Posterior cingulate gyrus (tissue), 11 donors: ENCODE measurements at places on chromosomes 16 and 17.
A peak's percentile ranks its signal among the peaks of the same experiment; 100 is the strongest.

DNA sequence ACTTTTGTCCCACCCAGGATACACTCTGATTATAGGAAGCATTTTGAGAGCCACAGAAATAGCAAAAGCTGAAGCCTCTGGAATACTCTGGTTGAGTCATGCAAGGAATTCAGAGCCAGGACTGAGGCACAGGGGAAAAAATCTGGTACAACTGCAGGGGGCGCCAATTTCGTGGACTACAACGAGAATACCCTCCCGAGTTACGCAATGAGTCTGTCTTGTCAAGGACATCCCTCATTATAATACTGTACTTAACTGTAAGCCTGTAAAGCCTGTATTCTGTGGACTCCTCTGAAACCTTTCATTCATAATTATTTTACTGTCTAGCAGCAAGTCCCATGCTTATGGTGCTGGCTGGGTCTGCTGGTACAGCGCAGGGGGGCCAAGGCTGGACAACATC is 7.8 kb downstream of the HOXB1 start:
- DNase-seq: no peak

DNA sequence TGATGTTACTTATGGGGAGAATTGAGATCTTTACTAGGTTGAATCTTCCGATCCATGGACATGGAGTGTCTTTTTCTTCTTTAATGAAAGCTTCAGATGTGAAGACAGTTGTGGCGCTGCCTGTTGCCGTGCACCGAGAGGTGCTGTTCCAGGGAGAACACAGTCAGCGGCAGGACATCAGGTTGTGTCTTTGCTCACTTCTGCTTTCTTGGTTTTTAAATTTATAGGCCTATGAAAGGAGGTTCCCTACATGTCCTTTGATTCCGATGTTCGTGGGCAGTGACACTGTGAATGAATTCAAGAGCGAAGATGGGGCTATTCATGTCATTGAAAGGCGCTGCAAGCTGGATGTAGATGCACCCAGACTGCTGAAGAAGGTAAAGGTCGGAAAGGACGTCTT is 49.8 kb downstream of the SEC14L1 start:
- DNase-seq: peak; percentile 39

DNA sequence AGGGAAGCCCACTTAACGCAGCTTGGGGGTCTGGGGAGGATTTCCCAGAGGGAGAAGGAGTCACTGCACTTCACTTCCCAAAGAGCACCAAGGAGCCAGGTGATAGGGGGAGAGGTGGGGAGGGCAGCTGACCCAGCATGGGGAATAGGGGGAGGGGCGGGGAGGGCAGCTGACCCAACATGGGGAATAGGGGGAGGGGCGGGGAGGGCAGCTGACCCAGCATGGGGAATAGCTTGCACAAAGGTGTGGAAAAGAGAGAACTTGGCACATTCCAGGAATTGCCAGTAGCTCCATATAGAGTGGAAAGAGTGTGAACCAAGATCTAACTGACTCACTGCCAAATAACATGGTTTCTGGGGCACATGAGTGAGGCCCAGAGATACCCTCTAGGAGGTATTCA is 110.3 kb downstream of the CCT6B start:
- DNase-seq: no peak

GRCh38 chr16:48317614-48318315 is 67.4 kb downstream of the SIAH1 start:
- no peak for DNase-seq

DNA sequence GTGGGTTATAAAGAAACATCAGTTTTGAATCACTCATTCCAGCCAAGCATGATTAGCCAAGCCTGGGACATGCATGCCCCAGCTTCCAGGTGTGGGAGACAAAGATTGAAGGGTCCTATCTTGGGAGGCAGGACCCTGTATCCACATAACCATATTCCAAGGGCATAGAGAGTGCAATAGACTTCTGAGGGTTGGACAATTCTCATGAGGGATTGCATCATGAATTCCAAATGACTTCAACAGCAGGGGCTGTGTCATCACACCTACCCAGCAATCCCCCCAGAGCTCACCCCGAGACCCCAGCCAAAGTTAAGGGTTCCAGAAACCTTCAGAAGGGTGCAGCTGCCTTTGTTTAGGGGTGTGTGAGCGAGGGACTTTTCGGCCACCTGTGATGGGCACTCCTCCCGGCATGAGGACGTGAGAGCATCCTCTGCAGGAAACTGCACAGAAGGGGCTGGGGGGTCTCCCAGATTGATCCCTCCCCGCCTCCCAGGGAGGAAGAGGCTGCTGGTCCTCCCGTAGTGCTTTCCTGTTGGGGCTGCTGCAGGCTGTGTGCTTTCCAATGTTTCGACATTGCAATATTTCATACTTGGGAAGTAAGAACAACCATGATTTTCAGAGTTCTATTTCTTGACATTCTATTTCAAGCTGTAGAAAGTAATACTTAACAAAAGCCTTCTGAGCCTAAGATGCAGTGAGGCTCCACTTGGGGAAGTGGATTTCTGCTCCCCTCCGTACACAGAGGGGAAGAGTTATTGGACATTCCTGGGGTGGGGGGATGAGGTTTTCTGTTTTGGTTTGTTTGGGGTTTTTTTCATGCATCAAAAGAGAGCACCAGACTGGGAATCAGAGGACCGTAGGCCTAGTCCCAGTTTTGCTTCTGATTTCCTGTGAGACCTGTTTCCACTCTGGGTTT is 13.3 kb upstream of the PITPNM3 start:
- no peak for DNase-seq

DNA sequence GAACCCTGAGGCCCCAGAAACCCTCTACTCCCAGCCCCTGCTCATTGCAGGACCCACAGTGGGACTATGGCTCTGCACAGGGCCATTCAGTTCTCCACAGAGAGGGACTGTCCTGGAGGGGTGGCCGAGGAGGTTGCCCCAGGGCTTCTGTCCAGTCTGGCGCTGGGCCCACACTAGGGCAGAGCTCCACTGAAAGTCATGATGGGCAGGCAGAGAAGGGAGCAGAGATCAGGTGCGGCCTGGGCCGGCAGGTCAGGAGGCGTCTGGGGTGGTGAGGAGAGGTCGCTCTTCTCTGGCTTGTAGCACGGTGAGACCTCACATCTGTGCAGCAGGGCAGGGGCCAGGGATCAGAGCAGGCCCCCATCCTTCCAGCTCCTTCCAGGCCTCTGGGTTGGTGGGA is 13.0 kb upstream of the PIK3R6 start:
- DNase-seq: no peak

- no peak for DNase-seq
Measured at GRCh38 chr16:50396761-50397535, 28.2 kb upstream of the BRD7 start.

GRCh38 chr16:56691885-56692284 is 9.6 kb downstream of the MT1X start:
- no peak for DNase-seq

- DNase-seq: no peak
Measured at GRCh38 chr17:57341611-57342540, 85.6 kb downstream of the MSI2 start.
